ENCODE measurements at places on chromosomes 7 and 10. TPM values are rescaled to one million over a fixed set of nuclear protein-coding genes. Genes with fewer than 3 reads are reported as not detected.

DNA sequence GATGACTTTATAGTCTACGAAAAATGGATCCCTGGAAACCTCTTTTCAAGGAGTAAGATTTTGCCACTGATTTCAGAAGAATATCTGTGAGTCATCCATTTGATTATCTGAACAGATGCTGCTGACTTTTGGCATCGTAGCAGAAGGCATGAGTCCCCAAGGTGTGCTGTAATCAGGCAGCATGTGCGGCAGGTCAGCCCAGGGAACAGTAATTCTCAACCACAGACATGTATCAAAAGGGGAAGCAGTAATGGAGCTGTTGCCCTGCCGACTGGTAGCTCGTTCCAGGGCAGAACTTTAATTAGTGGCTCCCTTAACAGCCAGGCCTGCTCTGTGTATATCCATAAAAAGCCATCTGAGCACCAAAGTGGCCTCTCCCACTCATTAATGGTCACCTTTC, 5.7 kb upstream of the VWC2 start:
- no peaks in the 10 kb centered on the region for H3K4me1 ChIP-seq
- peaks cover 50% of the 10 kb centered on the region for H3K27me3 ChIP-seq
- no peak overlapping the region for H3K27ac ChIP-seq
- no peak overlapping the region for H3K4me3 ChIP-seq
- no peaks in the 10 kb centered on the region for H3K36me3 ChIP-seq

- peaks cover 8% of the 10 kb centered on the region for H3K4me1 ChIP-seq
- peak; percentile 50 for DNase-seq
- no peaks in the 10 kb centered on the region for H3K36me3 ChIP-seq
- peaks cover 77% of the 10 kb centered on the region for H3K27me3 ChIP-seq
- H3K27ac ChIP-seq = no peak within 1 kb of the TSS
These were observed at the start of gene GJC3 for GRCh38 chr7:99928994-99929729. Gene GJC3 (minus strand): TSS chr7:99929620. CDS start chr7:99929620, 0 bp downstream.

GRCh38 chr10:71487726-71488125, 91.0 kb downstream of the CDH23 start:
- no peaks in the 10 kb centered on the region for H3K36me3 ChIP-seq
- no peak for DNase-seq
- no peaks in the 10 kb centered on the region for H3K4me1 ChIP-seq
- H3K27me3 ChIP-seq = peaks cover 51% of the 10 kb centered on the region
- no peak overlapping the region for H3K27ac ChIP-seq

DNA sequence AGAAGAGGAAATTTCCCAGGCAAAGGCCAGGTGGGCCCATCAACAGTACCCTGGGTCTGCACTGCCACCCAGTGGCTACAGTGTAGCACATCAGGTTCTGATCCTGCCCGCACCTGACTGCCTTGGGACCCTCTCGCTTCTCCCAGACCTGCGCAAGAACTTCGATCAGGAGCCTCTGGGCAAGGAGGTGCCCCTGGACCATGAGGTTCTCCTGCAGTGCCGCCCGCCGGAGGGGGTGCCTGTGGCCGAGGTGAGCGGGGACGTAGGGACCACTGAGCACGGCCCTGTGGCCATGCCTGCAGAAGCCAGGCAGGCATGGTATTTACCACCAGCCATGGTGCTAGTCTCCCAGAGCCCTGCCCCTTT, 33.9 kb upstream of the SLC29A3 start:
- no peaks in the 10 kb centered on the region for H3K4me1 ChIP-seq
- no peaks in the 10 kb centered on the region for H3K27me3 ChIP-seq
- H3K4me3 ChIP-seq = no peak overlapping the region
- DNase-seq = peak; percentile 55
- H3K27ac ChIP-seq = no peak overlapping the region
- H3K36me3 ChIP-seq = peaks cover 63% of the 10 kb centered on the region

GRCh38 chr7:142569851-142570250, 179.4 kb upstream of the PRSS1 start:
- H3K27me3 ChIP-seq = no peaks in the 10 kb centered on the region
- no peak for DNase-seq
- H3K4me3 ChIP-seq = no peak overlapping the region

VAX1 gene
- total RNA-seq = not detected

EVX1 gene
- not detected for total RNA-seq

SEMA3A gene
- total RNA-seq = 3.2 TPM

CYP17A1 gene
- total RNA-seq = not detected

LOXL4 gene
- not detected for total RNA-seq

VWA2 gene
- not detected for total RNA-seq
